SK-N-MC (cell line): ENCODE measurements at places on chromosomes 11 and 22.
A peak's percentile ranks its signal among the peaks of the same experiment; 100 is the strongest.

DNA sequence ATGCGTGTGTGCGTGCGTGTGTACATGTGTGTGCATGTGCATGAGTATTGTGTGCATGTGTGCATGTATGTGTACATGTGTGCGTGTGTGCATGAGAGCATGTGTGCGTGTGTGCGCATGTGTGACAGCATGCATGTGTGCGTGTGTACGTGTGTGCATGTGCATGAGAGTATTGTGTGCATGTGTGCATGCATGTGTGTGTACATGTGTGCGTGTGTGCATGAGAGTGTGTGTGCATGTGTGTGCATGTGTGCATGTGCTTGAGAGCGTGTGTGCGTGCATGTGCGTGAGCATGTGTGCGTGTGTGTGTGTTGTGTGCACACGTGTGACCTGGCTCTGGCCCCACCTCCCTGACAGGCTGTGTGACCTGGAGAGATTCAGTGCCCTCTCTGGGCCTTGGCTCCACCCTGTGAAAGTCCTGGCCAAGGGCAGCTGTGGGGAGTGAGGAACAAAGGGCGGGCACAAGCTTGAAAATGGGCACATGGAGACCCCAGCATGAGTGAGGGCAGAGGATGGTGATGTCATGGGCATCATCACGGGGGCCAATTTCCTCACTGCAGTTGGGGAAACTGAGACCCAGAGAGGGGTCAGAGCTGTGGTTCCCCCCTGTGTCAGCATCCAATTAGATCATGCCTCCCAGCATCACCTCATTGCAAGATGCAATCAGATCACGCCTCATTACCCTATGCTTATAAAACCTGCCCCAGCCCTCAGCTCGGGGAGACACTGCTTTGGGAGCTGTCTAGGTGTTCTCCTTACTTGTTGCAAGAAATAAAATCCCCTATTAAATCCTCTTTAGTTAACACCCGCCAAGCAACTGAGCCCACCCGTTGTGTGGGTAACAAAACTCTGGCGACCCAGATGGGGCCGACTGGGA, 658 bp downstream of the ACY3 start:
- DNase-seq: no peak

DNA sequence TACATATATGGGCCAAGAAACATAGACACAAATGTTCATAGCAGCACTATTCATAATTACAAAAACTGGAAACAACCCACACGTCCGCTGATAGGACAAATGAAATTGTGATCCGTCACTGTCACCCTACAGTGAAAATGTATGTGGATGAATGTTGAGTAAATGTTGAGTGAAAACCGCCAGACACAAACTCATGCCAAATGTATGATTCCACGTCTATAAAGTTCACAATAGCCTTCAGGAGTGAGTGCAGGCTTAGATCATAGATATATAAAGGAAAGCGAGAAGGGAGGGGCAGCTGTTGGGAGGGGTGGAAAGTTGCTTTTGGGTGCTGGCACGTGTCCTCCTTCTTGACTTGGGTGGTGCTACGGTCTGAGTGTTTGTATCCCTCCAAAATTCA, 33.6 kb downstream of the DBX1 start:
- no peak for DNase-seq

- no peak for DNase-seq
Measured at GRCh38 chr22:49080631-49081030, 747.0 kb downstream of the BRD1 start.

GRCh38 chr11:94504689-94505293, 7.5 kb upstream of the C11orf97 start:
- DNase-seq: no peak

DNA sequence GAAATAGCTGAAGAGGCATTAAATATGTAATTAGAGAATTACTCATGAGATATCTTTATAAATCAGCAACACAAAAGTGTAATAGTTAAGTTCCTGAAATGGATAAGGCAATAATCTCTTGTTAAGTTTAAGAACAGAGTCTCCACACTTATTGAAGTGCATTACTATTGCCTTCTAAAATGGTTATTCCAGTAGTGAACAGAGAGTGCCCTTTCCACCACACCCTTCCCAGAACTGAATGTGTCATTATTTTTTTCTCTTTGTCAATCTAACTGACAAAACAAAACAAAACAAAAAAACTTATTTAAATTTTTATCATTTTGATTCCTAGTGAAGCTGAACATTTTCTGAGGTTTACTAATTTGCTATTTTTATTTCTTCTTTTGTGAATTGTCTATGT, 9.2 kb upstream of the PRRG4 start:
- DNase-seq: no peak

DNA sequence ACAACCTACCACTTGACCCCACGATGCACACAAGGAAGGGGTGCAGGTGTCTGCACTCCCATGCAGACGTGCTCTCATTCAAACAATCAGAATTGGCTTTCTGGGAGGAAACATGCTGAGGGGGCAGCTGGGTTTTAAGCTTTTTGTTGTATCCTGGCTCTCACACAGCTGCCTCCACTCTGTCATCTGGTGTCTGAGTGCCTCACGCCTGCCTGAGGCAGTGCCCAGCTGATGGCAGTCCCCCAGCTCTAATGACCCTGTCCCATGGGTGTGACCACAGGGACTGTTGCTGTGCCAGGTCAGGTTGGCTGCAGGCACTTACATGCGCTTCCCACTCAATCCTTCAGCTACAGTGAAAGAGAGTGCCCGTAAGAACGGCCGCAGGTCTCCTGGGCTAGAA, 53.7 kb downstream of the ARFGAP3 start:
- DNase-seq: no peak

- no peak for DNase-seq
Measured at GRCh38 chr11:67392183-67392715, 463 bp downstream of the RAD9A start.

DNA sequence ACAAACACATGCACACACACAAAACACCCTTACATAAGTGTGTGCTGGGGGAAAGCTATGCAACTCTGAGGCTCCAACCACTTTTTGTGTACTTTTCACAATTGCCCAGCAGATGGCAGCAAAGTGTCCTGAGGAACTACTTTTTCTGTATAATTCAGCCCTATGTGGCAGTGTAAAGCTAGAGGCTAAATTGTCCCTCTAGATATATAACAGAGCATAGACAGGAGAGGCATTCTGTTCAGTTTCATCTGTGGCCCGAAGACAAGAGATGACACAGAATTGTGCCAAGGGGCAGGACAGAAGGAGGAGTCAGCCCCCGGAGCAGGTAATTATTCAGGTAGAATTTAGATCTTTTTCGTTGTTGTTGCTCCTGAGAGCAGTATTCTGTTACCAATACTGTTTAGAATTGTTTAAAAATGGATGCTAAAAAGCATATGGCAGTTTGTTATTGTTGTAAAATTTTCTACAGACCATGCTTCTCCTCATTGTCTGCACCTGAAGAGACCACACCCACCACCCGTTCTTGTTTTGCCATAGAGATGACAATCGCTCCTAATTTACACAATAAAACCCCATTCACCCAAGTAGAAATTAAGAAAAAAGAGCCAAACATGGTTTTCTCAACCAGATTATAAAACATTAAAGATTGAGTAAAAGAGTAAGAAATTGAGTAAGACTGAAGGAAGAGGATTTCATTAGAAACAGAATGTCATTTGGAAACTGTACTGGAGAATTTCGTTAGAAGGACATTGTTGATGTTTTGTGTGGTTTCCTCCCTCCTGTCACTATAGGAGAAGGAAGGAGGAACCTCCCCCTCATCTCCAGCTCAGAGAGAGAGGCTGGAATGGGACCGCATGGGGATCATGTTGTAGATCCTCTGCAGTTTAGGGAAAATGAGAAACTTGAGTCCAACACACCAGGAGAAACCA, 14.5 kb upstream of the MS4A7 start:
- DNase-seq: peak; percentile 26

DNA sequence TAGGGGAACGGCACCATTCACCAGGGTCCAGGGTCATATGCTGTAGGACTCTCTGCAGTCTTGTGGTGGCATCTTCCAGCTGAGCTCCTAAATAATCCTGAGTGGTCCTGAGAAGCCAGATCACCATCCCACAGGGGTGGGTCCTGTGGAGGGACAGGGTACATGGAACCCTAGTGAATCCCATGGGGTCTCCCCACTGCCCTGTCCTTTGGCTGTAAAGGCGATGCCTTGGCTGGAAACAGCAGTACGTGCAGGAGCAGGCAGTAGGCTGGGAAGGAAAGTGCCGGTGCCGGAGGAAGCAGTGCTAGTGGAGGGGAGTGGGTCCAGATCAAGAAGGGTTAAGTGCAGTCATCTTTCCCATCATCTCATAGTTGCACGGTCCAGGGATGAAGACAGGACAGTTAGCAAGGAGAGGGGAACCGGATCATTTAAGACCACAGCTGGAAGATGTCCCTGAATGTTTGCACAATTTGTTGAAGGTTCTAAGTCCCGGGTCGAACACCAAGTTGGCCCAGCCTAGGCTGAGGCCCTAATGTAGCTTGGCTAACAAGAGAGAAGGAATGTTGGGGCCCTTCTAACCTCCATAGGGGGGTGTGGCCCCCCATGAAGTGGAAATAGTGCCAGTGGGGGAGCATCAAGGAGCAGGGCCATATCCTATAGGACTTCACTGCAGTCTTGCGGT, 18.1 kb downstream of the TSPAN32 start:
- DNase-seq: no peak

GRCh38 chr22:42347281-42347824, 76.9 kb upstream of the TCF20 start:
- no peak for DNase-seq
